Spleen (tissue), 13 donors: ENCODE measurements at places on chromosomes 5 and 9. TPM values are rescaled to one million over a fixed set of nuclear protein-coding genes. Genes with fewer than 3 reads are reported as not detected.

Gene PAEP
- polyA plus RNA-seq, result not detected

Gene IRX2
- polyA plus RNA-seq, result not detected

Gene PCDHB11
- polyA plus RNA-seq, result 0.07 TPM

Gene CDKN2B-AS1
- polyA plus RNA-seq, result 0.90 TPM

Gene LAMC3
- polyA plus RNA-seq, result 9.1 TPM

Gene C1QTNF2
- polyA plus RNA-seq, result 0.24 TPM

Gene PCDHGA6
- 0.54 TPM for polyA plus RNA-seq

Gene UBLCP1
- polyA plus RNA-seq, result 29.7 TPM

Gene ARID3C
- polyA plus RNA-seq, result not detected

Gene ADRB2
- polyA plus RNA-seq, result 1.2 TPM

- DNase-seq, result no peak
Measured at GRCh38 chr5:150490754-150491153, 17.2 kb upstream of the NDST1 start.

DNA sequence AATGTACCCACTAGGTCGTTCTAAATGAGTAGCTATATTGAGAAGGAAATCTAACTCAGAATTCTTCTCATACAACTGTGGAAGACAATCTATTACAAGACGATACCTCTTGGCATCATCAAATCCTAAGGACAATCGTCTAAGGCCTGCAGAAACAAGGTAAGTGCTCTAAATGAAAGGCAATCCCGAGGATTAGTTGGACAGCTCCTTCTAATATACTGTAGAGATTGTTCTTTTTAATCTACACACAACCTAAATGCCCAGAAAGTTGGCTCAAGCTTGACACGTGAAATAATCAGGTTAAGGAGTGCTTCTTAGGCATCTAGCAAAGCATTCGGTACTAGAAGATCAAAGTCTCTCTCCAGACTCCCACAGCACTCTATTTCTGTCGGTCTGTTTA, 55.1 kb downstream of the MED27 start:
- no peak for DNase-seq

DNA sequence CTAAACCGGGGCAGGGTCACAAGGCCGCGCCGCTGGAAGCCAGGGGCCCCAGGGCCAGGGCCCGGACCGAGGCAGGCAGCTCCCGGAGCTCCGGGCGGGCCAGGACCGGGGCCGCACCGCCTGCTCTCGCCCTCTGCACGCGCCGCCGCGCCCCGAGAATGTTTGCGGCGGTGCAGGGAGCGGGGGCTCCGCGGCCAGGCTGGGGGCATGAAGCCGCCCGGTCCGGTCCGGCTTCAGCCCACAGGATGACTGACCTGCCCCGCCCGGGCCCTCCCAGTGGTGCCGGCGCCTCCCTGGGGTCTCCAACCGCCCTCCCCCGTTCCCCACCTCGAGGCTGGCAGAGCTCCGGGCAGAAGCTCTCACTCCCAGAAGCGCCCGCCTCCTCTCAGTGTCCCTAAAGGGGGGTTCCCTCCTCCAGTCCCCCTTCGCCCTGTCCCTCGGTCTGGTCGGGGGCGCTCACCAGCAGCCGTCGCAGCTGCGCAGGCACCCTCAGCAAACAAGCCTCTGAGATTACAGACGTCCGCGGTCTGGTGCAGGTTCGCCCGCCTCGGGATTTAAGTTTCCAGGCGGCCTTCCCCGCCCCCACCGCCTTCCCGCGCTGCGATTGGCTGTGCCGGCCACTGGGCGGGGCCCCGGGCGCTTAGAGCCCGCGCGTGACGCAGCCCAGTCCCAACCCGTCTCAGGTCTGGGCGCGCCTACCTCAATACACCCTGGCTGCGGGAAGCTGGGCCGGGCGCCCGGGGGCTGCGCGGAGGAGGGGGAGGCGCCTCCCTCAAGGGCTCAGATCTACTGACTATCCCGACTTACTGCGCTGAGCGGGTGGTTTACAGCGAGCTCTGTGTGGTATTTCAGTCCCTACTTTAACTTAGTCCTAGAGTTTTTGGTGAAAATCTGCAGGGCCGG, at the start of gene CTSV:
TSS of gene CTSV (minus strand) at position 532 of the 903 bp plus-strand sequence. CDS start 1,099 bp downstream, outside the sequence.
- peak; percentile 91 for DNase-seq

DNA sequence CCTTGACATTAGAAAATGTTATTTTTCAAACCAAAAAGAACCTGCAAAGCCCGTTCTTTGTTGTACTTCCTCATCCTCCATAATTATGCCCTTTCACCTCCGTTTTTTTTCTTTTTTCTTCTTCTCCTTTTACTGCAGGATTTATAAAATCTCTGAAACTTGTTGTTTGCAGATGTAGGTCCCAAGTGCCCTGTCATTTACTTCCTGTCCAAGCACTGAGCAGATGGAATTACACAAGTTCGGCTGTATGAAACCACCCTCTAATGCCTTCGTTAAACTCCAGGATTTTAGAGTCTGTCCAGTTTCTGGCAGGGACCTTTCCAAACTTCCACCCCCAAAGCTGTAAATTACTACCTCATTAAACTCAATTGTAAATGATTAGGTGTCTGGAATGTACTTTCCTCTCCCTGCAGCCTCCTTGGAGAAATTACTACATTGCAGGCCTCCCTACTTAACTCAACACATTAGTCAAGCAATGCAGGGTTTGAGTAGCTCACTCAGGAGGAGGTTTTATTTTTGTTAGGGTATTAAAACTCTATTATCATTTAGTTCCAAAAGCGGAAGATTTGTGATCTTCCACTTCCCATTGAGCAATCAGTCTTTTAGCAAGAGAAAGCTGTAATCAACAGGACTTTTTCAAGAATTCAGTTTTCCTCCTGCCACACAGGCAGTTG, 125.6 kb upstream of the LPAR1 start:
- no peak for DNase-seq

DNA sequence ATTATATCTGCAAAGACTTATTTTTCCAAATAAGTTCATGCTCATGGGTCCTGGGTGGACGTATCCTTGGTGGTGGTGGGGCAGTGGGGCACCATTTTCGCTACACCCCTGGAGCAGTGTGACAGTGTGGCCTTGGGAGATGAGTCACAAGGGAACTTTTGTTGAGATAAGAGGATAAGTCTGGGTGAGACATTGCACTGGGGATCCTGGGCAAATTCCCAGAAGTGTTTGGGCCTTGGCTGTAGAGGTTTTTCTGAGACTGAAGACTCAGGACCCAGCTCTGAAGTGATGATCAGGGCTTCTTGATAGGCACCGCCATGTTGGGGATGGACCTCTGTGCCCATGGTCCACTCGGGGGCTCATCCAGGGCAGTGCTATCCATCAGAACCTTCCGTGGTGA, 149.4 kb downstream of the MACROH2A1 start:
- DNase-seq, result peak; percentile 28
